Activated CD8-positive, alpha-beta T cell treated with anti-CD3 and anti-CD28 coated beads, Interleukin-2, amount 10 ng/mL, durations not matched to agents 7 days and 5 days (primary cell): ENCODE measurements at places on chromosomes 3 and 15.

- DNase-seq: no peak
- no peak overlapping the region for H3K4me3 ChIP-seq
- no peaks in the 10 kb centered on the region for H3K27me3 ChIP-seq
- no peaks in the 10 kb centered on the region for H3K36me3 ChIP-seq
Measured at GRCh38 chr3:166570102-166570501, 732.9 kb upstream of the BCHE start.

DNA sequence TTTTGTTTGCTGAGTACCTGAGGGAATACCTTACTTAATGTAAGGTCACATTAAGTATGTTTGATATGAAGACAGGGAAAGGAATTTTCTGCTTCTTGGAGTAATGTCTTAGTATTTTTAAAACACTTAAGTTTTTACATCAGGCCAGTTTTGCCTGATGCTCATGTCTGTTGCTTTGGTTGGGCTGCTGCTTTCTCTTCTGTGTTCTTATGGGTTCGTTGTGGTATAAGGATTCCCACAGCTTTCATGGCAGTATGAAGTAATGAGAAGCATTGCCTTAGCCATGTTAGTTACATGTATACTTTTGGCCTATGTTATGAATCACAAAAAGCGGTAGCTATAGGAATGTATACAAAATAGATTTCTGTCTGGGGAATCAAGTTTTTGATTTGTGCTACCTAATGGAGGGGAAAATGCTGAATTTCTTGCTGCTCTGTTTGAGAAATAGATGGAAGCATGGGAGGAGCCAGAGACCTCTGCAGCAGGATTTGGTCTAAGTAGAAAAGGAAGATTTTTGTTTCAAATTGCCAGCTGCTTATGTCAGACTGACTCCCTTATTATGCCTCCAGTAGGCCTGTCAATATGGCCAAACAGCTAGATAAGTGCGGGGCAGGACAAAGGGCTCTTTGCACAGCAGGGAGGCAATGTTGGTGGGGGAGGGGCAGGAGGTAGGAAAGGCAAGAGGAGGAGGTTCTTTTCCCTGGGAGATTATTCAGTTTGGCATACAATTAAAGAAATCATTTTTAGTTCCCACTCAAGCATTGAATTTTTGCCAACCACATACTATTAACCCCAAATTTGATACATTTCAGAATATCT is 5.2 kb downstream of the SETD5 start:
- H3K27ac ChIP-seq: no peak overlapping the region
- no peaks in the 10 kb centered on the region for H3K27me3 ChIP-seq
- H3K4me3 ChIP-seq: no peak overlapping the region

DNA sequence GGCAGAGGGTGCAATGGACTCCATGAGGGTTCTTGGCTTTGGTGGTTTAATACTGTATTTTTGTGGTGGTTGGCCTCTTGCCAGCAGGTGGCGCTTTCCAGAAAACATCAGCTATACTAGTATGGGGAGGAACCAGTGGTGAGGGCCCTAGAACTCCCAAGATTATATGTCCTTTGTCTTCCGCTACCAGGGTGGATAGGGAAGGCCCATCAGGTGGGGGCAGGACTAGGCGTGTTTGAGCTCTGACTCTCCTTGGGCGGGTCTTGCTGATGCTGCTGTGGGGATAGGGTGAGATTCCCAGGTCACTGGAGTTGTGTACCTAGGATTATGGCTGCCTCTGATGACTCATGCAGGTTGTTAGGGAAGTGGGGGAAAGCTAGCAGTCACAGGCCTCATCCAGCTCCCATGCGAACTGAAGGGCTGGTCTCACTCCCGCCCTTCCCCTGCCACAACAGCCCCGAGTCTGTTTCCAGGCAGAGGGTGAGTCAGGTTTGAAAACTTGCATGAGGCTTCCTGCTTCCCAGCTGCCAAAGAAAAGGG is 357.7 kb downstream of the OTOL1 start:
- no peaks in the 10 kb centered on the region for H3K4me1 ChIP-seq
- DNase-seq: peak; percentile 27
- H3K36me3 ChIP-seq: no peaks in the 10 kb centered on the region
- H3K27me3 ChIP-seq: no peaks in the 10 kb centered on the region
- no peak overlapping the region for H3K27ac ChIP-seq

DNA sequence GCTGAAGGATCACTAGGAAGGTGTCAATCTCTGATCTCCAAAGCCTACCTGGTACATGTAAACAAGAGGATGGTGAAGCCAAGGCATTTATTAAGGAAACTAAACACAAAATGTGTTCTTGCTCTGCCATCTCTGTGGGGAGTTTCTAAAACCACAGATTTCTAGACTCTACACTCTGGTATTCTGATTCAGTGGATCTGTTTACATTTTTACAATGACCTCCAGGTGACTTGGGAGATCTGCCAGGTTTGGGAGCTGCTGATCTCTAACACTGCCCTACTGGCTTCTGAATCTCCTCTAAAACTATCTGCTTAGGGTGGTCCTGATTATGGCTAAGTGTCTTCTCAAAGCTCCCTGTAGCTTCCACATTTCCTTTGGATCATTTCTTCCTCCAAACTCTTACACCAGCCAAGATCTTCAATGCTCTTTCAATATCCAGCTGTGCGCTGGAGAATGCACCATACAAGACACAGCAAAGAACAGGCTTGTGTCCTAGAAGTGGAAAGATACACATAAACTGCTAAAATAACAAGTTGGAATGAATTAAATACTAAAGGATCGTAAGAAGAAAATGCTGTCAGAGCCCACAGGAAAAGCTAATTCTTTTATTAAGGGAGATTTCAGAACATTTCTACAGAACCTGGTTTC is 72.7 kb downstream of the GREM1 start:
- H3K27me3 ChIP-seq: peaks cover 5% of the 10 kb centered on the region
- no peaks in the 10 kb centered on the region for H3K4me1 ChIP-seq
- H3K27ac ChIP-seq: no peak overlapping the region
- H3K4me3 ChIP-seq: no peak overlapping the region

DNA sequence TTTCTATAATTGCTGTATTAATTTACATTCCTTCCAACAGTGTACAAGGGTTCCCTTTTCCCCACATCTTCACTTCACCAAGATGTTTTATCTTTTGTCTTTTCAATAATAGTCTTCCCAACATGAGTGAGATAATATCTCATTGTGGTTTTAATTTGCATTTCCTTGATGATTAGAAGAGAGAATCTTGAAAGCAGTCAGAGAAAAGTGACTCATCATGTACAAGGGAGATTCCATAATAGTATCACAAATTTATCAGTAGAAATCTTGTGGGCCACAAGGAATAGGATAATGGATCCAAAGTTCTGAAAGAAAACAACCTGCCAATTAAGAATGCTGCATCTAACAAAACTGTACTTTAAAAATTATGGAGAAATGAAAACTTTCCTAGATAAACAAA is 189.3 kb downstream of the NECTIN3 start:
- peaks cover 13% of the 10 kb centered on the region for H3K4me1 ChIP-seq
- H3K36me3 ChIP-seq: peaks cover 17% of the 10 kb centered on the region
- DNase-seq: no peak
- no peak overlapping the region for H3K4me3 ChIP-seq

DNA sequence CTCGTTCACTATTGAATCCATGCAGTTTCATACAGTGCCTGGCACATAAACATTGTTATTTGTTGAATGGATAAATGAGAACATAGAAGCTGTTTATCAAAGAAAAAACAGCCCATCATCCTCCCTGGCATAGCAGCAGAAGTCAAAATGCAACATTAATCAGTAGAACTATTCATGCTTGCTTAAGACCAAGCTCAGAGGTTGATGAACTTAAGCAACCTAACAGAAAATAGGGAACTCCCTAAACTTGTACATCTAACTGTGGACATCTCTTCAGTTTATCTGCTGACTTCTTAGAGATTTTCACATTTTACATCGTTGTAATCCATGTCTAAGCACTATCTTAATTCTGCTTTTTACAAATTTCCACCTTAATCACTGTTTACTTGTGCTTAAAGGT is 29.2 kb downstream of the SENP8 start:
- no peaks in the 10 kb centered on the region for H3K36me3 ChIP-seq
- DNase-seq: no peak
- H3K4me1 ChIP-seq: no peaks in the 10 kb centered on the region
- H3K27ac ChIP-seq: no peak overlapping the region
- H3K27me3 ChIP-seq: peaks cover 6% of the 10 kb centered on the region
- H3K4me3 ChIP-seq: no peak overlapping the region

DNA sequence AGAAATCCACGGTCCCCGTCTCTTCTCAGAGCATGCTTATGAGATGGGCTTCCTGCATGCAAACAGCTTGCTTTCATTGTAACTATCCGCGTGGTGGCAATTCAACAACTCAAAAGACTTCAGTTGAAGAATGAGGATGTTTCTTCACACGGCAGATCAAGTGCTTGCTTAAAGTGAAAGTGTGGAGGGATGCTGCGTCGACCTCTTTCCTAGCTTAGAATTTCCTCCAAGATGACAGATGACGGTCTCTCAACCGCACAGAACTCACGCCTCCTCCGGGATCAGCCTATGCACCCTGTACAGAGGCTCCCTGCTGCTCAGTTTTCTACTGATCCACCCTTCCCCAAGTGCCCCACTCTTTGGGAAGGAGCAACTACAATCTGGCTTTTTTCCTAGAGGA is 47.8 kb downstream of the PCSK6 start:
- H3K4me1 ChIP-seq: peaks cover 3% of the 10 kb centered on the region
- H3K27me3 ChIP-seq: peaks cover 5% of the 10 kb centered on the region
- no peak overlapping the region for H3K4me3 ChIP-seq
- no peak overlapping the region for H3K27ac ChIP-seq

DNA sequence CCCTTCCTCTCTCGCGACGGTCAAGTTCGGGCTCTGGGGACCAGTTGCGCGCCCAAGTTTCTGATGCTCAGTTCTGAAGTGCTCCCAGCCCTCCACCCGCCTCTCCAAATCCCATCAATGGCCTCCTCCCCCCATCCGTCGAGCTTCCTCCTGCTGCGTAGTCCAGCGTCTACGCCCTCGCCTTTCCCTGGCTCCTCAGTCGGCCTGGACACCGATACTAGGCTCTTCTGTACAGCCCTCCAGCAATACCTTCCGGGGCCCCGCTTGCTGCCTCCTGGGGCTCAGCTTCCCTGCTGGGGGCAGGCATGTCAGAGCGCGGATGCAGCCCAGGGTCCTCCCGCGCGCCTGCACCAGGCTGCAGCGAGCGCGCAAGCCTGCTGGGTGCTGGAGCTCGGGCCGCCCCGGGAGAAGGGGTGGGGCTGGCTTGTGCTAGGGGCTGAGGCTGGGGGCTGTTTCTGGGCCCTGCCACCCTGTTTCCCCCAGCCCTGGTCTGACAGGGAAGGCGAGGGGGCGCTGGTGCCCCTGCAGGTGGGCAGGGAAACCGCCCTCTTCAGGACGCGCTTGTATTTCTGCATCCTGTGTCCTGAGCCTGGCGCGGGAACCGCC is 353.3 kb upstream of the SUCLG2 start:
- H3K4me1 ChIP-seq: peaks cover 8% of the 10 kb centered on the region
- H3K36me3 ChIP-seq: no peaks in the 10 kb centered on the region
- peak overlapping the region; percentile 55 for H3K27ac ChIP-seq
- DNase-seq: peak; percentile 41
